ENCODE measurements at places on chromosomes 6 and 20.

DNA sequence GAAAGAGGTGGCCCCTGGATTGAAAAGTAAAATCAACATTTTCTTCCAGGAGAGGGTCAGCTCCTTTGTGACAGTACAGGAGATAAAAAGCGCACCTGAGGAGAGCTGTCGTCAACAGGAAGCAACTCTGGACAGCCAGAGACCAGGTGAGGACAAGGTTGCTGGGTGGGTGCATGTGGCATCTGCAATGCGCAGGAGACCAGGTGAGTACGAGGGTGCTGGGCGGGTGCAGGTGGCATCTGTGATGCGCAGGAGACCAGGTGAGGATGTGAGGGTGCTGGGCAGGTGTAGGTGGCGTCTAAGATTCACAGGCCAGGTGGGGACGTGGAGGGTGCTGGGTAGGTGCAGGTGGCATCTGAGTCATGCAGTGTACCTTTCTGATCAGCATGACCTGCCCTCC, 38.4 kb downstream of the WDR27 start:
- no peak for DNase-seq

DNA sequence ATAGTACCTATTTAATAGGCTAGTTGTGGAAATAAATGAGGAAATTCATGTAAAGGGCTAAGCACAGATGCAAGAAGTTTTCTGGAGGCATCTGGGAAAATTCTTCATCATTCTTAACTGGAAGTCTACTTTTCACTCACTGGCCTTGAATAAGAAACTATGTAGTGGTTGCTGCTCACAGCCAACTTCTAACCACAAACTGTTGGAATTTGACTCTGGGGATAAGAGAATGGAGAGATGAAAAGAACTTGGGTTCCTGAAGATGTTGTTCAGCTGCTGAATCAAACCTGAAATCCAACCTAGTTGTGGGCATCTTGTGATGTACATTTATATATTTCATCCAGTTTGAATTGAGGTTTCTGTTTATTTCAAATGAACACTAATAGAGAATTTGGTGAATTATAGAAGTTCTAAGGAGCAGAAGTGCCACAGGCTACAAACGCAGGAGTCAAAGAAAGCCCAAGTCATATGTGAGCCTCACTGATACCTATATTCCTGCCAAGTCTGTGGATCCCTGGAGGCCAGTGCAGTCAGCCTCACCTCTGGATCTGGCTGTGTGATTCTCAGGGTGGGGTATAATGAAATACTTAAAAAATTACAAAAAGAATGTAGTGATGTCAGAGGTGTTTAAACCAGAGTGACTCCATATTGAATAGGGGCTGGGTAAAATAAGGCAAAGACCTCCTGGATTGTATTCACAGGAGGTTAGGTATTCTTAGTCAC, 18.7 kb upstream of the MEI4 start:
- no peak for DNase-seq

DNA sequence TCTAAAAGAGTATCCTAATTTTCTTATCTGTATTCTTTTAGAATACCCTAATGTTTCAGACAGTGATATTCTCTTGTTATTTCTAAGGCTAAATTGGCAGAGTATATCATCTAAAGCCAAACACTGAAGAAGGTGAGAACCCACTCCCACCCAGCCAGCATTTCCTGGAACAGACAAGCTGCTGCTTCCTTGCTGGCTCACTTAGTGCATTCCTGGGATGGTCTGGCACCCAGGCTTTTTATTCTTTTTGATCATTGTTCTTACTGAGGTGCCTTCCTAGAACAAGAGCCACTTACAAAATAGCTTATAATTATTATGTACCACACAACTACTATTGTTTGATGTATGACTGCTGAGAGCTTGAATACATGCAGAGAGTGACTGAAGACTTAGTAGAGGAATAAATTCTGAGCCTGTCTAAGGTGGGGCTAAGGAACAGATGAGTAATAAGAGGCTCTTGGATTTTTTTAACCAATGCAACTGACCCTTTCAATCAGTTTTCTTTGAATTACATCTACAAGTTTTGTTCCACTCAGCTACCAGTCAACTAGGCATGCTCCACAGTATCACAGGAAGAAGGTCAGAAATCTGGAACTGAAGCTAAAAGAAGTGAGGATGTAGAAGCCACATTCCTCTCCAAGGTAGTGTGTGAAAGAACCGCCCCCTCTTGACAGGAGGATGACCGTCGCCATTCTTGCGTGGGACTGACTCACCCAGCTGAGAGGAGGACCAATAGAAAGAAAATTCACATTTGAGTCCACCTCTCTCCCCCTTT, 30.1 kb downstream of the PRPH2 start:
- no peak for DNase-seq

GRCh38 chr6:119197271-119197670, 118.8 kb upstream of the FAM184A start:
- DNase-seq: no peak

DNA sequence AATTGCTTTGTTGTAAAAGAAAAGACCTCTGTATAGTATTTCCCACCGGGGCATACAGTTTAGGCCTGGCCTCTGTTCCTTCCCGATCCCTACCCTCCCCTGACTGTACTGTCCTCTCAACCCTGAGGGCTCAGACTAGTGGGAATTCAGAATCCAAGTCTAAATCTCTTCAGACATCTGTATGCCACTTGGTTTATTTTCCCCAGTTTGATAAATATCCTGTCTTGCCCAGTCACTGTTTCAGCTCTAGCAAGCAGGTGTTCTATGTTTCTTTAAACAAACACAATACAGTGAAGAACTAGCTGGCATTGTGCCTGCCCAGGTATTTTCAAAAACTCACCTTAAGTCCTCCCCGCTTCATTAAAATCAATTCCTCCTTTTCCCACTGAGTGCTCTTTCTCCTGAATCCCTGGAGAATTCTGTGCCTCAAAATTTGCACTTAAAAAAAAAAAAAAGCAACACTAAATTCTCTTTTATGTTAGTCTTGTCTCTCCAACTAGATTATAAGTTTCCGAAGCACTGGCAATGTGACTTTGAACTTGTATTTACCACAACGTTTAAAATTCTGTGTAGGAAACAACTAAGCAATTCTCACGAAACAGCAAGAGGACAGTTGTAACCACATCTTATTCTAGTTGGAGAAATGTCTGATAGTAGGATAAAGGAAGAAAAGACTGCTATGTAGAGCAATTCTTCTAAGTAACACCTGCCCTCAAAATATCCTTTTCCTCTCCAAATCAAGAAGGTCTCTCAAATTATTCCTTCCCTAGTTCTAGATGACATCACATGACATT, 112.0 kb upstream of the CARMIL1 start:
- DNase-seq: no peak

DNA sequence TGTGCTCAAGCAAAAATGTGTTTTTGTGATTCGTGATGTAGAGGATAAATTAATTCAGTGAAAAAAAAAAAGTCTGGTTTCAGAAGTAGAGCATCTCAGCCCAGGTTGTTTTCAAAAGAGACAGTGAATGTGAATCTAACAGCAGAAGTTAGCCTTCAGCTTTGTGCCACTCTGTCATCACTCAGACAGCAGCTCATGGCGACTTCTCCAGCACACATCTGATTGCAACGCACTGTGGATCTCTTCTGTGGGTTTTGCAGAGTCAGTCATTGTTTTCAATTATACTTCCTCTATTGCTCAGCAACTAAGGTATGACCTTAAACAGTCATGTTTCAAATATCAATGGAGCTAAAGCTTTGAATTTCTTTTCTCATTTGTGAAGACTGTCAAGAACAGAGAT, 335.5 kb upstream of the POU3F2 start:
- no peak for DNase-seq
